ENCODE measurements at places on chromosomes 1 and 21.

DNA sequence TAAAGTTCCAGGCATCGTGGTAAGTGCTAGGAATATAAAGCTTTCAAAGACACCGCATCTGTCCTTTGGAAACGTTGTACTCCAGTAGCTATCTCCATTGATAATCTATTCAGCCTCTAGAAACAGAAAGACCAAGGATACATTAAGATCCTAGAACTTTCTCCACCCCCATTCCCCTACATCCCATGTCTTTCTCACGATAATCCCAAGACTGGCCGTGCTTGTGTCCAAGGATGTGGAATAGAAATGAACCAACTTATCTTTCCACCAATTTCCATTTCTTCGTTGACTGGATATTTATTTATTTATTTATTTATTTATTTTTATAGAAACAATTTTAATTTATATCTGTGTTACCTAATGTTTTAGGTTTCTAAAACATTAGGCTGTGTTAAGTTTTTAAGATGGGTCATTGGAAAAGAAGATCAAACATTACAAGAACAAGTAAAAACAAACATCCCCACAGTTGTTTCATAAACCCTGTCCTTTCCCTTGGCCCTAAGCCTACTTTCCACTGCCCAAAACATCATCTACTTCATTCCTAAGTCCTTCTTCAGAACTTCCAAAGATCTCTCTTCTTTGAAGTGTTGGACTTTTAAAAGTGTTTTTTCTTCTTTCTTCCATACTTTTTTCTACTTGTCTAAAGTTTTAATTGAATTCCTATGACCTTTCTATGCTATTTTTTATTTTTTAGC, 39.7 kb downstream of the LRRC8C start:
- DNase-seq: no peak

DNA sequence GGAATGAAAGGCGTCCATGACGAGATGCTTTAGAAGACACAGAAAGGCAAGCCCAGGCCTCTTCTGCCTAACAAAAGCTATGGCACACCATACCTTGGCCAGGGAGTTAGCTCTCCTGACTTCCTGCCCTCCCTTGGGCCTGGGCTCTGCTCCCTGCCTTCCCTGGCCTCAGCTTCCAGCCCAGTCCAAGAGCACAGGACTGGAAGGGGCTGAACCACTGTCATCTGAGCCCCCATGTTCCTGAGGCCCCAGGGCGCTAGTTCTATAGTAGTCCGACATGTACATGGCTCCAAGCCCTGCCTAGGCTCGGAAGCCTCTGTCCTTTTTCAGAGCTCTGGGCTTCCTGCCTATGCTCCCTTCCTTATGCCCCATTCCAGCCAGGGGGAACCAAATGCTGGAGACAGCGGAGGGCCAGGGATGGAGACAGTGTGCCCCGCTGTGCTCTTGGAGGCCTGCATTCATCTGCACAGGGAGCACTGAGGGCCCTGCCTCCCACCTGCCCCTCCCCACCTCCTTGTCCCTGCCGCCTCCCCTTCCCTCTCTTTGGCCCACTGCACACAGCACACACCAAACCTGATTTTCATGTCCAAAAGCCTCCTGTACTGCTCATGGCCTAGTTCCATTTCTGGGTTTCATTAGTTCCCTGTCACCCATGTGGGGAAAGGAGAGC, 240.1 kb downstream of the RHOU start:
- no peak for DNase-seq

DNA sequence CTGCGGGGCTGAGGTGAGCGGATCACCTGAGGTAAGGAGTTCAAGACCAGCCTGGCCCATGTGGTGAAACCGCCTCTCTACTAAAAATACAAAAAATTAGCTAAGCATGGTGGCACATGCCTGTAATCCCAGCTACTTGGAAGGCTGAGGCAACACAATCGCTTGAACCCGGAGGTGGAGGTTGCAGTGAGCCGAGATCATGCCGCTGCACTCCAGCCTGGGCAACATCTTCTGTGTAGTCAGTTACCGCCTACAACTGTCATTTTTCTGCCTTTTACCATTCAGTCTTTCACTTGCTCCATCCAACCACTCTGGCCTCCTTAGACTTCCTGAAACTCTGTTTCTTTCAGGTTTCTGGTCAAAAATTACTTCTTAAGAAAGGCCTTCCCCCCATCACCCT, 2.2 kb downstream of the MYCBP start:
- no peak for DNase-seq

- no peak for DNase-seq
Observed at GRCh38 chr1:6473156-6473555, 7.2 kb upstream of the TNFRSF25 start.

DNA sequence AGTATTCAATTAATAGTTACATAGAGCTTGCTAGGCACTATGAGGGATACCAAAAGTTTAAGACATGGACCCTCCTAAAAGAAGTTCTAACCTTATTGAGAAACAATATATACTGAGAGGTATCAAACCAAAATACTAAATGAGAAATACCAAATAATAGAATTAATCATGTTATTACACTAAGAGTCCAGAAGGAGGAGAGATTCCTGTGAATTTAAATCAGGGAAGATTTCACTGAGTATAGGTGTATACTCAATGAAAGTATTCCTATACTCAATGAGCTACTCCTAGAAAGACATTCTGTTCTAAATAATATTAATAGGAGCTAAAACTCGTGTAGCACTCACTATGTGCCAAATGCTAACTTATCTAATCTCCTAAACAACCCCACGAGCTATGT, 9.4 kb downstream of the CR1L start:
- no peak for DNase-seq

DNA sequence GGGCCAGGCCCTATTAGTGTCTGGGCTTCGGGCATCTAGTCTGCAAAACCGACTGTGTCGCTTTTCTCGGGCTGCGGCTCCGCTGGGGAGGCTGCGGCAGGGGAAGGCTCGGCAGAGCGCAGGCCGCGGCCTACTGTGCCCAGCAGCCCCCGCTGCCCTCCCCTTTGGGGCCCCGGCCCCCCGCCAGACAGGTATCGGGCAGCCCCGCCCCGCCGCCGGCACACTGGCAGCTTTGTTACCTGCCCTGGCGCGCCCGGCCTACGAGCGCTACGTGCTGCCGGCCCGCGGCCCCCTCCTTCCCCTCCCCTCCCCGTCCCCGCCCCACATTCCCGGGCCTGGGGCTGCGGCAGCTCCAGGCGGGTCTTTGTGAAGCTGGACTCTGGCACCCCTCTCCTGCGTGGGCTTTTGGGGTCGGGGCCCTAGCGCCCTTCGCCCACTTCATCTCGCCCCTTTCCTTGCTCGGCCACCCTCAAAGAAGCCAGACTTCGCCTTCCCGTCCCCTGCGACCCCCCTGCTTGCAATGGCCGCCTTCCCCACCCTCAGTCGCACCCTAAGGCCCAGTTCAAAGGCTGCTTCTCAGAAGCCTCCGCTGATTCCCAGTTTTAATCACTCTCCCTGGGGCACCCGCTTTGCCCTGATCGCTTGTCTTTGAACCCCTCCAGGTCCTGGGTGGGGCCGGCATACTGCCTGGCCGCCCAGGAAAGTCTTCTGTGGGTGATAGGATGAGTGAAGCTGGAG, 48.9 kb upstream of the SLC2A1 start:
- DNase-seq: peak; percentile 40

DNA sequence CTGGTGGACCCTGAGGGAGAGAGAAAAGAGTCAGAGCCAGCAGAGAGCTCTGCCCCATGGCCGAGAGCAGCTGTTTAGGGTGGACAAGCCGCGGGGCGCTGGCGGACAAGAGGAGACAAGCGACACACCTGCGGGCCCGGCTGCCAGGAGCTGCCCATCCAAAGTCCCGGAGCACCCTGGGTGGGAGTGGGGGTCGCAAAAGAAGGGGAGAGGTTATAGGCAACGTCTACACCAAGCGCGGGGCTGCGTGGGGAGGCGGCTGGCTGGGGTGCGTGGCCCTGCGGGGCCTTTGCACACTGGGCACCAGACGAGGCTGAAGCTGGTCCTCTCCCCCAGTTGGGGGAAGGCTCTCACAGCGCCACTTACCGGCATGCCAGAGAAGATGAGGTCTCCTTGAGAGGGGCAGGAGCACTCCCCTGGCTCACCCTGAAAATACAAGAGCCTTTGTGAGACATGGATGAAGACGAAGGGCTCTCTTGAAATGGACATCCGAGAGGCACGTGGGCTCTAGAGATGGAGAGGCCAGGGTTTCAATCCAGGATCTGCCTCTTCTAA, 24.1 kb downstream of the COL16A1 start:
- no peak for DNase-seq

DNA sequence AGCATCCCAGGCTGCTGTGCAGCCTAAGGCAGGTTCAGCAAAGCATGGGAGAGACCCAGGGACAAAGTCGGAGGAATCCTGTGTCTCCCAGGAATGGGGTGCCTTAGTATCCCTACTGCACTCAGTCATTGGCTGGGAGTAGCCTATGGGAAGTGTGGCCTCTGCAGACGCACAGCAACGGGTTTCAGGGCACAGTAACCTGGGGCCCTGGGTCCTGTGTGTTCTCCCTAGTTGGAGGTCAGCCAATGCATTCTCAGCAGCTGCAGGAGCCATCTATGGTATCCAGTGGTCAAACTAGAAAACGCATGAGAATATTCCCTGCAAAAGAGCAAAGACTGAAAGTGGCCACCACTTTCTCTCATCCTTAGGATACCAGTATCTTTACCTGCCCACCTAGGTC, 13.7 kb upstream of the C1orf21 start:
- no peak for DNase-seq

All from femur (tissue), 1 donor.